CD4-positive, alpha-beta T cell treated with Interleukin-6 for 4 hours (primary cell): ENCODE measurements at places on chromosomes 7 and 10.

- no peak for DNase-seq
These were observed 44.5 kb upstream of the COL13A1 start for GRCh38 chr10:69757206-69757552.

DNA sequence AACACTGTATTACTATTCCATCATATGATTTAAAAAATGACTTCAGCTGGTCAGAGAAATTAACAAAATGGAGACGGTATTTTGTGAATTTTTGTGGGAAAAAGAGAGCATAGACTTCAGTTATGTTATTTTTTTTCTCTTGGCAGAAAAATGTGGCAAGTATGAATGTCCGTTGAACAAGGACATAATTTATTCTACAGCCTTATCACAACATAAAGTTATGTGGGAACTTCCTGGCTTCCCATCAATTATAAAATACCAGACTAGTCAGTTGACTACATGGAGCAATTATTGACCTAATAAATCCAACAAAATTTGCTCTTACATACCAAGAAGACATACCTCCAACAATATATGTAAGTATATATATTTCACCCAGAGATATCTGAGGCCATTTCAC is 88.6 kb upstream of the PPP1R3A start:
- DNase-seq = no peak

- DNase-seq = no peak
These were observed 125.1 kb upstream of the RAB11FIP2 start for GRCh38 chr10:118171861-118172260.

- no peak for DNase-seq
These were observed 16.5 kb upstream of the TRIM8 start for GRCh38 chr10:102627736-102628293.

- DNase-seq = no peak
These were observed 34.4 kb upstream of the ZMIZ1 start for GRCh38 chr10:79034271-79034876.

GRCh38 chr7:100370746-100371145 is 2.5 kb upstream of the PILRA start:
- DNase-seq = no peak
